ENCODE measurements at places on chromosomes 1 and 21.

GRCh38 chr1:87821335-87821697 is 492.6 kb downstream of the LMO4 start:
- DNase-seq = no peak

GRCh38 chr1:205211169-205211838 is at the start of gene DSTYK:
Gene DSTYK, minus strand, starts transcription at chr1:205211702. Its CDS starts 167 bp downstream, at chr1:205211535.
- DNase-seq = peak; percentile 92

GRCh38 chr1:201383647-201384405 is 6.3 kb upstream of the TNNT2 start:
- no peak for DNase-seq

DNA sequence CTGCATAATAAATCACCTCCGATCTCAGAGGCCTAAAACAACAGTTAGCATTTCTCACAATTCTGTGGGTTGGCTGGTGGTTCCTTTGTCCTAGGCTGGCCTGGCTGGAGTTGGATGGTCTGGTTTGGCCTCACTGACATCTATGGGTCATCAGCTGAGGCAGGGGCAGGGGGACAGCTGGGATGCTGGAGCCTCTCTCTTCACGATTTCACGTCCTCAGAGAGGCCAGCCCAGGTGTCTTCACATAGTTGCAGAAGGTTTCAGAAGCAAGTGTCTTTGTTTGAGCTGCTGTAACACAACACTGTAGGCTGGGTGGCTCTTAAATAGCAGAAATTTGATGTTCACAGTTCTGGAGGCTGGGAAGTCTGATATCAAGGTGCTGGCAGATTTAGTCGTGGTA is 155.5 kb upstream of the CACNA1E start:
- no peak for DNase-seq
